ENCODE measurements at places on chromosomes 7 and 10.

GRCh38 chr10:133062085-133062484 lies 25.6 kb upstream of the ADGRA1 start:
- no peak for DNase-seq

- DNase-seq = no peak
Measured at GRCh38 chr10:114507449-114507848, 103.1 kb upstream of the AFAP1L2 start.

DNA sequence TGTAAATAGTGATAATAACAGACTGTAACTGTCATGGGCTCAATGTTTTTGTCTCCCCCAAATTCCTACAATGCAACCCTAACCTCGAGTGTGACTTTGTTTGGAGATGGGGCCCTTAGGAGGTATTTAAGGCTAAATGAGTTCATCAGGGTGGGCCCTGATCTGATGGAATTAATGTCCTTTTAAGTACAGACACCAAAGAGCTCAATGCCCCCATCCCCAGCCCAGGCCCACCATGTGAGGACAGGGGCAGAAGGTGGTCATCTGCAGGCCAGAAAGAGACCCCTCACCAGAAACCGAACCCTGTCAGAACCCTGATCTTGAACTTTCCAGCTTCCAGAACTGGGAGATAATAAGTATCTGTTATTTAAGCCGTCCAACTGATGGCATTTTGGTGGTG lies 83.2 kb downstream of the PIP4K2A start:
- DNase-seq = no peak

DNA sequence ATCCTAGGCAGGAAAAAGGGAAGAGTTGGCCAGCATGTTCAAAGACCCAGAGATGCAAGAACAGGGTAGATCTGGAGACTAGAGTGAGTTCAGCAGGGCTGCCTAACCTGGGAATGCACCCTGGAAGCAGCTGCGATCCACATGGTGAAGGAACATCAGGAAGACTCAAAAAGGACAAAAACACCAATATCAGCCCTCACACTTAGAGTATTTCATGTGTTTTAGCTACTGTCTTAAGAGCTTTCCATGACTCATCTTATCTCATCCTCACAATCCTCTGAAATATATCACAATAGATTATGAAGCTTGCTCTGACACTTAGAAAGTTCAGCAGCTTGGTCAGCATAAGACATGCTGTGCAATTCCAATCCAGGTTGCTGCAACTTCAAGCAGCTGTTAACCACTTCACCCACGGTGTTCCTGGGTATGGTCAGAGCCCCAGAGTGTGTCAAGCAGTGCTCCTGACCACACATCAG lies 380.9 kb downstream of the PARD3 start:
- no peak for DNase-seq

DNA sequence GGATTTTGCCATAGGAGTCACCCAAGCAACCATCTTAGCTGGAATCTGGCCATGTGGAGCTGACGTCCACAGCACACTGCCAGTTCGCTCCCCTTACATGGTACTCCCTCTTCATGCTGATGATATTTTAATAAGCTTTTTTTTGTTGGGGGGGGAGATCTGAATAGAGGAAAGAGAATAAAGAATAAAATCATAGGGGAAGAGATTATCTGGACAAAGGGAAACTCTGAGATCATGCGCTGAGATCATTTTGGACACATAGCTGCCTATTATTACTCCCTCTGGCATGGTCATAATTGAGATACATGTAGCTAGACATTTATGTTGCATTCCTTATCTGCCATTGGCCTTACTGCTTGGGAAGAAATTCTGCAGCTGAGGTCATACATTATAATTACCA lies 282.7 kb downstream of the HTR7 start:
- no peak for DNase-seq

GRCh38 chr10:43235070-43235900 lies 31.6 kb downstream of the RASGEF1A start:
- no peak for DNase-seq

DNA sequence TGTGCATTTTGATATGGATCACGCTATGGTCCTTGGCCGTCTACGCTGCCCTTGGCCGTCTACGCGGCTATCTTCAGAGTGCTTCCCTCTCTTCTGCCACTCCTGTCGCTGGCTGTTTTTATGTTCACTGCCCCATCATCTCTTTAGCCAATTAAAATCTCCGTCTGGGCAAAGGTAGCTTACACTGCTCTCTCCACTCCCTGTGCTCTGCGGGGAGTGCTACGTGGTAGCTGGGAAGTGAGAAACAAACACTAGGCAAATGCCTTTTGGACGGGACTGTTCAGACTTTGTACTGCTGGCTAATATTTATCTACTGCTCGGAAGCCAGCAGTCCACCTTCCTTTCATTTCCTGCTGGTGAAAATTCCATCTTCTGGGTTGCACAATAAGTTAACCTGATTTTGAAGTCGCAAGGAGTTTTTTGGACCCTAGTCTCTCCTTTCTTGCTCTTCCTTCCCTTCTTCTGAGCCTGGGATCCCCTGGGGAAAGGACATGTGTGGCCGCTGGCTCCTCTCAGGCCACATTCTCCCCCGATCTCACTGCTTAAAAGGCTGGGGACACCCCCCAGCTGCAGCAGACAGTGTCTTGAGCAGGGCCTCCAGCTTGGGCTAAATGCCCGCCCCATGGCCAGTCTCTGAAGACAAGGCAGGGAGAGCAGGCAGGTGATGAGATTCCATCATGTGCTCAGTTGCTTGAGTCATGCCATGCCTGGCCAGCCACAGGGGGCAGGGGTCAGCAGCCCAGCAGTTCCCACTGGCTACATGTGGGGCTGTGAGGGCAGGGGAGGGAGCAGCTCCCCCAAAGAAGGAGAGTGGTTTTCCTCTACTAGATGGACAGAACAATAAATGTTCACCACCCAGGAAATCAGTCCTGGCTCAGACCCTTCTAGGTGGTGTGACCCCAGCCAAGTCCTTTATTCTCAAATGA lies 25.5 kb upstream of the RBM33 start:
- DNase-seq = no peak

DNA sequence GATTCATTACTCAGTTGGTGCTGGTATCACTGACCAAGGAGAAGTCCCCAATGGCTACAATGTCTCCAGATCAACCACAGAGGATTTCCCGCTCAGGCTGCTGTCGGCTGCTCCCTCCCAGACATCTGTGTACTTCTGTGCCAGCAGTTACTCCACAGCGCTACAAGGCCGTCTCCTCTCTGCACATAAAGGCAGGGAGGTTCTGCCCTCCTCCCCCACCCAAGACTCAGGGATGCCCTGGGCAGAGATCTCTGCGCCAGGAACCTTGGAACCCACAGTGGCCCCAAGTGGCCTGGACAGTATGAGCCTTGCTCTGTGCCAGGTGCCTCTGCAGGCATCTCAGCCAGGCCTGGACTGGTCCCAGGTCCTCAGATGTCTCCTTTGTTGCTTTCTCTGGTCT lies 193.4 kb upstream of the PRSS58 start:
- DNase-seq = no peak

DNA sequence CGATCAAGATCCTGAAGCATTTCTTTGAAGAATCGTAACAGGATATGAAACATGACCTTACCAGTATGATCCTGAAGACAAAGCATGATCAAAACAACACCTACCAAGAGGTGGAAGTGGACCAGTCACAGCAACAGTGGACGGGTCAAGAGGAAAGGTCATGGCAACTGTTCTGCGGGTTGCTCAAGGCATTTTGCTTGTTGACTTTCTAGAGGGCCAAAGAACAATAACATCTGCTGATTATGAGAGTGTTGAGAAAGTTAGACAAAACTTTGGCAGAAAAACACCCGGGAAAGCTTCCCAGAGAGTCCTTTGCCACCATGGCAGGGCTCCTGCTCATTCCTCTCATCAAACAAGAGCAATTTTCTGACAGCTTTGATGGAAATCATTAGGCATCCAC lies 65.6 kb upstream of the LRRC18 start:
- no peak for DNase-seq

- no peak for DNase-seq
Measured at GRCh38 chr10:72276013-72276387, 2.3 kb downstream of the DDIT4 start.

GRCh38 chr10:80664071-80664680 lies 126.5 kb downstream of the SH2D4B start:
- DNase-seq = no peak

Data from stimulated activated CD8-positive, alpha-beta memory T cell treated with anti-CD3 and anti-CD28 coated beads, Interleukin-4, amount 100 ng/mL, for 1 hour (primary cell).